ENCODE measurements at places on chromosomes 3 and 15.

GRCh38 chr3:49134471-49135265 lies 1.8 kb upstream of the LAMB2 start:
- no peak for DNase-seq

DNA sequence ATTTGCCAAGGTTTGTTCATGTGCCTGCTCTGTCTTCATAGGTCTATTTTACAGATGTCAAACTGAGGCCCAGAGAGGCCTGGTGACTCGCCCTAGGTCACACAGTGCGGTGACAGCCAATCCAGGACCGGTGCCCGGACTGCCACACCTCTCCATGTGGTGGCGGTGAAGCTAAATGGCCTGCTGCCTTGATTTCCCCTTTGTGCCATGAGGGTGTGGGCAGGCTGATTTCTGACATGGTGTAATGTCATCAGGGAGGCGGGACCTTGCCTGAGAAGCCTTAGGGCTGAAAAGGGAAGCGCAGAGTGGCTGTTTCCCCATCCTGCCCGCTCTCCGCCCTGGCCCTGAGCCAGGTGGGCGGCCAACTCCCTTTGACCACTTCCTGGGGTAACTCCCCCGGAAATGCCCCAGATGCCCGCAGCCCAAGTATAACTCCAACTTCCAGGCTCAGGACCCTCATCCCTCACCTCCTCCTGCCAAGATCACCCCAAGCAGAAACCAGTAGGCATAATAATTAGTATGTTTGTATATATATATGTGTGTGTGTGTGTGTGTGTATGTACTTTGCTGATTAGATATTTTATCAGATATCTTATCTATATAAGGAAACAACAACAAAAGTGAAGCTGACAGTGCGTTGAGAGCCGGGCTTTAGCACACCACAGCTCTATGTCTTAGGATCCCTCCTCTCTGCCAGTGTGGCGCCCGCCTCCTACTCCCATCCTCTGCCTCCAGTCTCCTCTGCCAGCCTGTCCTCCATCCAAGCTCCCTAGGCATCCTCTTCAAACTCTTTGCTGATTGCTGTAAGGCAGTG lies 63.9 kb downstream of the IQSEC1 start:
- DNase-seq: no peak

GRCh38 chr3:15332405-15333098 lies at the start of gene SH3BP5:
SH3BP5 (minus strand) TSS chr3:15332586; CDS start chr3:15332408, 178 bp downstream.
- DNase-seq: peak; percentile 54

- no peak for DNase-seq
Observed at GRCh38 chr3:24505691-24506550, 11.3 kb upstream of the THRB start.

DNA sequence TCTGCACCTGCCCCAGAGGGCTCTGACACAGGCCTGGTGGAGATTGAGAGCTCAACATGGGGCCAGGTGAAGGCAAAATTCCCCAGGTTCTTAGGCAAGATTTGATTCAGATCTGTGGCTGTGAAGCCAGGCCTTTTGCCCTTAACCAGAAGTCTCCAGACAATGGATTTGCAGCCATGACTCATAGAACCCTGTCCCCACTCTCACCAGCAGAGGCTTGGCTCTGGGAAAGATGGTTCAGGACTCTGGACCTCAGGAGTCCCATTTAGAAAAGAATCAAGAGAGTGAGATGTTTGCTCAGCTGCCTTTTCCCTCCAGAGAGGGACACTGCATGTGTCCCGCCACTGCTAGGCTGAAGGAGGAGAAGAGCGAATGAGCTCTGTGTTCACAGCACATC lies 361.4 kb upstream of the ICE2 start:
- DNase-seq: no peak

DNA sequence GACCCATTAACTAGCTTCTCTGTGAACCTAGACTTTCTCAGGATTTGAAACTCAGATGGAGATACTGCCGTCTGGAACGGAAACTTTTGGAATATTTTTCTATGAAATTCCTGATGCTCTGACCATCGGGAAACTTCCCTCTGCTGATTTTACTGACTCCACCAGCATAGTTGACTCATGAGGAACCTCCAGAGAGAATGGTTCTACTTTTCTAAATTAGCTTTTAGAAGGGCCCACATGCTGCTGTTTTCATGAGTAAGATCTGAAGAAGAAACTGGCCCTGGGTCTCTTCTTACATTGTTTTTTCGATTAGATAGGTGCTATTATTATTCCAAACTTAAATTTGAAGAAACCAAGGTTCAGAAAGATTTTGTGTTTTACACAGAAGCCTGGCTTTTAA lies 326.3 kb upstream of the NR2E3 start:
- DNase-seq: no peak

Measured in stimulated activated CD4-positive, alpha-beta T cell treated with anti-CD3 and anti-CD28 coated beads, Interleukin-2, amount 100 ng/mL, for 4 hours (primary cell).